ENCODE measurements at places on chromosomes 12 and 14.

GRCh38 chr14:105525861-105526775 lies at the start of gene TMEM121:
TSS of gene TMEM121 (plus strand) at chr14:105526583. CDS start at chr14:105528835, 2,252 bp downstream.
- DNase-seq, result no peak

GRCh38 chr14:66115740-66116502 lies 370.2 kb upstream of the CCDC196 start:
- no peak for DNase-seq

DNA sequence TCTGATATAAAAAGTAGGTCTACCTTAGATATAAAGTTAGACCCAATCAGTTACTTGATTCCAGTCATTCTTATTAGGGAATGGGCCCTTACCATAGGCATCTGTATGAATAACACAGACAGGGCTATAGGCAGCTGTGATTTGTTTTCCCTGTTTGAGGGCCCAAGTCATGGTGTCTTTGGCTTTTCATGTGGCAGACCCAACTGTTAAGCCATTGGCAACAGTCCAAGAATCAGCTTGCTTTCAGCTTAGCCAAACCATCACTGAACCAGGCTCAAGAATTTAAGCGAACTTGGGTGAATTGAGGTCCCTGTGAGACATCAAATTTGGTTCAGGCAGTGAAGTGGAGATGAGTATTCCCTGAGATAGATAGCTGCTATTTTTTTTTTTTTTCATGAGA lies 111.2 kb downstream of the LRRIQ1 start:
- DNase-seq, result no peak

DNA sequence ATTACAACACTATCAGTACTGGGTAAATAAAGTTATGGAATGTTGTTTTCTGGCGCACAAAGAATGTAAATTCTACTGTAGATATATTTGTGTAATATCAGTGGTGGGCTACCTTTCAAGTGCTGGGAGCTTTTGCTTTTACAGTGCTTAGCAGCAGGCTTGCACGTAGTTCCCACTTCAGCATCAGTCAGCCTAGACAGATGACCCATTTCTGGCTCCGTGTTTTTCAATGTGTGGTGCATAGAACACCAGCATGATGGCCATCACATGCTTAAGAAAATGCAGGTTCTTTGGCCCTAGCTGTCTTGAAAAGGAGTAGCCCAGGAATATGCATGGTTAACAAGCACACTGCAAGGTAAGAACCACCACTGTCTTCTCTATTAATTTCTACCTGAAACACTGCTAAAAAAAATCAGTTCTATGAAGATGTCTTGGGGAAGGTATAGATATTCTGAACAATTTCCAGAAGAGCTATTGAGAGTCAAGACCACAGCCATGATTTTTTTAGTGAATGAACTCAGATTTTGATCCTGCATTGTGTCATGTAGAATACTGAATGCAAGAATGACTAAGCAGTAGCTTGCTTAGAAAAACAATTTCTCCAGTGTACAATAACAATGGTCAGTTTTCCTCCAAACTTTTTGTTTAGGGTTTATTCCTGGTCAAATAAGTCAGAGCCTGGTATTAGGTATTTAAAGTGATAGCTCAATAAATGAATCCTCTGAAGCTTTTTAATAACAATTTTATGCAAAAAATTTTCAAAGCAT lies 195.7 kb downstream of the AKAP6 start:
- no peak for DNase-seq

DNA sequence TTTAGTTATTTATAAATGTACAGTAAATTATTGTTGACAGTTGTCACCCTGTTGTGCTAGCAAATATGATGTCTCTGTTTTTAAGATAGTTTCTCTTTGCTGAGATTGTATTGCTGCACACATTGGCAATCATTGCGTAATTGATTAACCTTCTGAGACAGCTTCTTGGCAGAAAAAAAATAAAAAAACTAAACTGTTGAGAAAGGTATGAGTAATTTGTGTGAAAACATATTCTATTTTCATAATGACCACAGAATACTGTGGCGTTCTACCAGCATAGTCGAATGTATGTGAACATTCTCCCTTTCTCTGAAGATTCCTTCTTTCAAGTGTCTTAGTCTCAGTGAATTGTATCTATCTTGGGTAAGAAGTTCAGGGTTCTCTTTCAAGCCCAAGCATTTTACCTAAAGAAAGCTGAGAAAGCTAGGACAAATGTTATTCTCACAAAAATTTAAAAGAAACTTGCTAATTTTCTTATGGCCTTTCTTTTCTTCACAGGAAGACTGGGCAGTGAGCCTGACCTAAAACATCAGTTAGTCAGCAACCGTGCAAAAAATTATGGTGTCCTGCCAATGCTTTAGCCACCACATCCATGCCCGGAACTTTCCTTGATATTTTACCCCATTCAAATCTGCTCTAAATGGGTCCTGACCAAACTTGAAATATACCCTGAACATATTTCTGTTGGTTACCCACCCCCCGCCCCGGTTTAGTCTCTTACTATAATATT lies 69.0 kb upstream of the REP15 start:
- DNase-seq, result peak; percentile 80

DNA sequence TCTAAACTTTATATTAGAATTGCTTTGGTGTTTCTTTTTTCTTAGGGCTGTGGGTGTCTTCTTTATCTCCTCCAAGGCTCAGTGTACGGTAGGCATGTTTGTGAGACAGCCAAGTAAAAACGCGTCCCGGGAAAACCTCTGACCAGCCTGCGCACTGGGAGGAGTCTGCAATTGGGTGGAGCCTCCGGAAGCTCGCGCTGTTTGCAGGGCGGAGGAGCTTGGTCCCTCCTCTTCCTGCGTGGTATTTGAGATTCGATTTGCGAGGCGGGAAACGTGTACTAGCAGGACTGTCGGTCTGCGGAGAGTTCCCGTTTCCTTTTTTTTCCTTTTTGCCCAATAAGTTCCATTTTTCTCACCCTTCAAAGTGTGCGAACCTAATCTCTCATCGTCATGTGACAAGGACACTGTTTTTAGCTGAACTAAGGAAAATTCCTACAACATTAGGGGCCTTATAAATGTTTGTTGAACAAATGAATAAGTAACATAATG lies 182.1 kb upstream of the OTX2 start:
- no peak for DNase-seq

DNA sequence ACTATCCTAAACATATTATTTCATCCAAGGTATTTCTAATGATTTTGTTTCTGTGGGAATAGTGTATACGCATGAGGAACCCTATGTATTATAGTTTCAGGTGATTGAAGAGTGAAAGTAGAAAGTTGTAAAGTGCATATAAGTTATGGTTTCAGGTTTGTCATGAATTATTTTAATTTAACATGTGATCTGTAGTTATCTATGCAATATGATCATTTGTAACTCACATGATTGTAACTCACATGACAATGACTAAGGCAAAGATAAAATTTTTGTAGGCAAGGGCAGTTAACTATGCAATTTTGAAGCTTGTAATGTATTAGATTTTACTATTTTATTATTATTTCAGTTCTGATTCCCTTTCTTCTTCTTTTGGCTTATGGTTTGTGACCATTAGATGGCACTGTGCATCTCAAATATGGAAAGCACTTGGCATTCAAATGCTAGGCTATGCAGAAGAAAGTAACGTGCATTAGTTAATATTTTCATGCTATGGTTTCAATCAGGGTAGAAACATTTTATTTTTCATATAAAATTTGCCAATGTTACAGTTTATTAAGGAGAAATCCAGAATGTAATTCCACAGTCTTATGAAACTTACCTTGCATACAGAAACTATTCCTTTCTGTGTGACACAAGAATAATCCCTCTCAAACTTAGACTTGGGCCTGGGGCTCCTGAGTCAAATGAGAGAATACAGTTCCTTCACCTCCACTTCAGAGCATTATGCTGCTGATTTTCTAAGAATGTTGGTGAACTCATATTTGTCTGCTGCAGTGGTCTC lies 15.8 kb upstream of the TMEM30B start:
- peak; percentile 20 for DNase-seq

- no peak for DNase-seq
Measured at GRCh38 chr12:48005750-48006021, 1.4 kb upstream of the COL2A1 start.

DNA sequence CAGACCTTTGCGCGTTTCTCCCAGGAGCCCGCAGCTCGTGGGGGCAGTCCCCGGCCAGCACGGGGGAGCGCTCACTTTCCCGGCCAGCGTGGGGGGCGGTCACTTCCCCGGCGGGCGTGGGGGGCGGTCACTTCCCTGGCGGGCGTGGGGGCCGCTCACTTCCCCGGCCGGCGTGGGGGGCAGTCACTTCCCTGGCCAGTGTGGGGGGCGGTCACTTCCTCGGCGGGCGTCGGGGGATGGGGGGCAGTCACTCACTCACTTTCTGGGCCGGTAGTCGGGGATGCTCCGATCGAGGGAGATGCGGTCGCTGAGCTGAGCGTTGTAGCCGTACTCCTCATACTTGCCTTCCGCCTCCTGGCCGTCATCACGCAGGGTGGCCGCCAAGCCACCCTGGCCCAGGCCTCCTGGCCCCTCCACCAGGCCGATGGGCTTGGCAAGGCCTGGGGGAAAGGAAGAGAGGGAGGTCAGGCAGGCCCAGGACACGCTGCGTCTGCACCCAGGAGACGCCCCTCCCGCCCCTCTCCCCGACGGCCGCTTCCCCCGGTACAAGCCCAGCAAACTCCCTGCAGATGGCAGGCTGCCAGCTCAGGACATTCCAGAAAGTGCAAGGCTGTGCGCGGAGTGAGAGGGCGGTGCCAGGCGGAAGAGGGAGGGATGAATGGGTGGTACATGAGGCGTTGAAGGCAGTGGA lies 43.3 kb downstream of the GALNT9 start:
- DNase-seq, result peak; percentile 70

GRCh38 chr14:105664691-105665090 lies 138.3 kb downstream of the TMEM121 start:
- no peak for DNase-seq

GRCh38 chr14:72699852-72700257 lies 194.0 kb downstream of the DPF3 start:
- DNase-seq, result peak; percentile 92

- DNase-seq, result no peak
Measured at GRCh38 chr14:22152161-22152870, 436.7 kb downstream of the DAD1 start.

DNA sequence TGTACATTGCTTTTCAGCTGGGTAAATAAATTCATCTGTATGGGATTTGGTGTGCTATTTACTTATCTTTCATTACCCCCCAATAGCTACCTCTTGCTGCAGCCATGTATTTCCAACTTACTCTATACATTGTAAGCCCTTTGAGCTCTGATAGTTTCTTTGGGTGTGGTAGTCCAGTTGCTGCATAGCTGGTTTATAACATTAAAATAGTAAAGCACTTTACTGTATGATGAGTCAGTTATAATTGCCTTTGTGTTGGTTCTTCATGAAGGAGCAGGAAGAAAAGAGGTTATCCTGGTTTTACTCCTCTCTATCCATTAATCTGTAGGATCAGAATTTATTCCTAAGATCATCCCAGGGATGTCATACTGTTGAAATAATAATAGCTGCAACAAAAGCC lies 15.7 kb downstream of the TBC1D30 start:
- DNase-seq, result no peak

GRCh38 chr14:100904307-100905087 lies 975 bp upstream of the RTL1 start:
- no peak for DNase-seq

- peak; percentile 94 for DNase-seq
Measured at GRCh38 chr14:65356327-65356836, 56.1 kb upstream of the FUT8 start.

DNA sequence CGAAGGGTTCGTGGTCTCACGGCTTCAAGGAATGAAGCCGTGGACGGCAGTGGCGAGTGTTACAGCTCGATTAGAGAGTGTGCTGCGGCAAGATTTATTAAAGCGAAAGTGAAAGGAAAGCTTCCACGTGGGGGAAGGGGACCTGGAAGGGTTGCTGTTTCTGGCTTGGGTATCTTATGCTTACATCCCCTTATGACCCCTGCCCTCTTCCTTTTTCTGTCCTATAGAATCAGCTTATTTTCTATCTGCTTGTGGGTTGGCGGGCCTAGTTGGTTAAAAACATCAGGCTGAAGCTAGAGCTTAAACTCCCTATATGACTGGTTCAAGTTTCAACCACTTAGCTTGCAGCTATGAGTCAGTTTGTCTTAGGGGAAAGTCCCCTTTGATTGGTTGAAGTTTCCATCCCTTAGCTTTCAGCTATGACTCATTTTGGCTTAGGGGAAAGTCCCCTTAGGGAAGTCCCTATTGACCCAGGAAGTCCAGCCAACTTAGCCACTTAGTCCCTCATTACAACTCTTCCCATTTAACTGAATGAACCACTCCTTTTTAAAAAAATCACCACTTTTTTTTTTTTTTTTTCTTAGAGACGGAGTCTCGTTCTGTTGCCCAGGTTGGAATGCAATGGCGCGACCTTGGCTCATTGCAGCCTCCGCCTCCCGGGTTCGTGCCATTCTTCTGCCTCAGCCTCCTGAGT lies 1494.7 kb upstream of the TMEM132C start:
- DNase-seq, result peak; percentile 11

DNA sequence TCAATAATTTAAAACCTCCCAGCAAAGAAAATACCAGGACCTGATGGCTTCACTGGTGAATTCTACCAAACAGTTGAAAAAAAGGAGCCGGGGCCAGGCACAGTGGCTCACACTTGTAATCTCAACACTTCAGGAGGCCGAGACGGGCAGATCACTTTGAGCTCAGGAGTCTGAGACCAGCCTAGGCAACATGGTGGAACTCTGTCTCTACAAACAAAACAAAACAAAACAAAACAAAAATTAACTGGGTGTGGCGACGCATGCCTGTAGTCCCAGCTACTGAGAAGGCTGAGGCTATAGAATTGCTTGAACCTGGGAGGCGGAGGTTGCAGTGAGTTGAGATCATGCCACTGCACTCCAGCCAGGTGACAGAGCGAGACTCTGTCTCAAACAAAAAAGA lies 13.7 kb upstream of the TROAP start:
- no peak for DNase-seq

GRCh38 chr12:89108265-89108664 lies 244.0 kb downstream of the DUSP6 start:
- no peak for DNase-seq

GRCh38 chr14:60274448-60274847 lies 25.4 kb downstream of the PPM1A start:
- no peak for DNase-seq

DNA sequence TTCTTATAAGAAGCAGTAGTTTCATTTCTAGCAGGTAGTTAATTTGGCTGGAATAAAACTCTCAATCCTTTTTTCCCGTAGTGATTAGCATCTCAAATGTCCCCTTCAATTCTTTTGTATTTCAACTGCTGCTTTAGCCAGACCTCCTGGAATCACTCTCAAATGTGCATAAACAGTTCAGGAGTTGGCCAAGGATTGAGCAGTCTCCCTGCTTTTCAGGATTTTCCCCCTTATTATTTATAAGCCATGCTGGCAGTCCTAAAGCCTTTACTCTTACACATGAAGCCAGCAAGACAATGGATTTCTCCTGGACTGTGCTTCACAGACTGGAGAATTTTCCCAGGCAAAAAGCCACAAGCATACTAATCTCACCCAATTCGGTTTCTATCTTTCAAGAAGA lies 950.1 kb downstream of the VRK1 start:
- DNase-seq, result no peak

DNA sequence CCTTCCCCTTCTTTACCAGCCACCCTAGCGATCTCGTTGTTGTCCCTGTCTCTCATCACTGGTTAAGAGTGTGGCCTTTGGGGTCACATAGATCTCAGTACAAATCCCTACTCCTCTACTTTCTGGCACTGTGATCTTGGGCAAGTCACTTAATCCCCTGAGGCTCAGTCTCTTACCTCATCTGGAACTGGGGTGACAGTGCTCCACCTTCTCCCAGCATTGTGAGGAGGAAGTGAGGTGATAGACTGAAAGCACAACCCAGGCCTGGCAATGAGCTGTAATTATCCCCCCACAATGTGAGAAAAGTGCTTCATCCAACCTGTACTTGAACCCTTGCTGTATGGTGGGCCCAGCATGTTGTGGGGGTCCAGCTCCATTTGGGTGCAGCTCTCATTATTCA lies 48.0 kb downstream of the IRAK3 start:
- DNase-seq, result no peak
